ENCODE measurements at places on chromosomes 13 and 19.
A peak's percentile ranks its signal among the peaks of the same experiment; 100 is the strongest.

DNA sequence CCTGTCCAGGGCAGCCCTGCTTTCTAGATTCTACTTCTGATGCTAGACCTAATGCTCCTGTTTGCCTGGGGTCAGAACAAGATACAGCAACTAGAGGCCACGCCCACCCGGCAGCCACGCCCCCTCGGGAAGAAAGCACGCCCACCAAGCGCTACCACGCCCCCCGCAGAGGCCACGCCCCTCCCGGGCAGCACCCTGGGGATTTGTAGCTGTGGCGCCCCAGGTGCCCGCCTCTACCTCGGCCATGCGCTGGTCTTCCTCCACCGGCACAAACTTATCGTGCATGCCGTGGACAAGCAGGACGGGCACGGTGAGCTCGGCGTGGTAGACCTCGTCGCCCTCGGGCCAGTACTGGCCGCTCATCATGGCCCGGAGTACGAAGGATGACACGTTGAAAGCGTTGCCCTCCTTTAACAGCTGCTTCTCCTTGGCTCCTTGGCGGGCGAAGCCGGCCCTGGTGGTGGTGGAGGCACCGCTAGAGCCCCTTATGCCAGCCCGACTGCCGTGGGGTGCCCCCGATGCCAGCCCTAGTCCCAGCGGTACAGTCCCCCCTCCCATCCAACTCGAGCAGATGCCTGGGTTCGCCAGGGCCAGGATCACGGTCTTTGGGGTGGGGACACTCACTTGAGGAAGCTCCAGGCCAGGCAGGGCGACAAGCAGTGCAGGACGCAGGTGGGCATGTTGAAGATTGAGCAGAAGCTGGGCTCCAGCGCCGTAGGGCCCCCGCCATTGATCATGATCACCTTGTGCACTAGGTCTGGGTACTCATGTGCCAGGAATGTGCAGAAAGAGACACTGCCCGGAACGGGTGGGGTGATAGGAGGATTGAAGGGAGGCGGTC lies 9.0 kb downstream of the ABHD8 start:
- no peak for DNase-seq

DNA sequence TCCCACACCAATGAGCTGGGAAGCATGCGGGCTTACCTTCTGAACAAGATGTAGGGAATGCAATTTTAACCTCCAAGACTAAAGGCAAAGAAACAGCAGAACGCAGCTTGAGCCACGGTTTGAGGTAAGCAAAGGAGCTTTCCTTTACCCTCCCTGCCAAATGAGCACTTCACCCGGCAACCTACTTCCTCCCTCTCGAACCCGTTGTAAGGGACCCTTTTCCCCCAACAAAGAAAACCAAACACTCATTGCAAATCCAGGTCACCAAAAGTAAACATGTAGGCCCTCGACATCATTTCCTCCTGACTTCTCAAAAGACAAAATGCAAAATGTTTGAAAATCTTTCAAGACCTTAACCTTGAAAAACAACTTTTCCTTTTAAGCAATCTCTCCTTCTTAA lies 65.3 kb downstream of the ABCC4 start:
- DNase-seq, result no peak

DNA sequence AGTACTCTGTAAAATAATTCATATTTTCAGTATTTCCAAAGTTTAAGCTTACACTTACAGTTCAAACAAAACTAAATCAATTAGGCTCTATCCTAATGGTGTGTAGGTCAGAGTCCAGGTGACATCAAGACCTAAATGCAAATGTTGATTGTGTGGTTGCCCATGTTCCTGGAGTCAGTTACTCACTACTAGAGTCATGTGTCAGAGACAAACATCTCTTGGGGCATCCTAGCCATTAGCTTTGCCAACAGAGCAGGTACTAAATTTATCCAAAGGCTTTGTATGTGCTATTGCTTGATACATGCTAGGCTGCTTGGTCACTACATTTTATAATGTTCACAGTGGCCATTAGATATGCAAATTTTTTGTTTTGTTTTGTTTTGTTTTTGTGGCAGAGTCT lies 11.7 kb downstream of the SPRY2 start:
- DNase-seq, result no peak

DNA sequence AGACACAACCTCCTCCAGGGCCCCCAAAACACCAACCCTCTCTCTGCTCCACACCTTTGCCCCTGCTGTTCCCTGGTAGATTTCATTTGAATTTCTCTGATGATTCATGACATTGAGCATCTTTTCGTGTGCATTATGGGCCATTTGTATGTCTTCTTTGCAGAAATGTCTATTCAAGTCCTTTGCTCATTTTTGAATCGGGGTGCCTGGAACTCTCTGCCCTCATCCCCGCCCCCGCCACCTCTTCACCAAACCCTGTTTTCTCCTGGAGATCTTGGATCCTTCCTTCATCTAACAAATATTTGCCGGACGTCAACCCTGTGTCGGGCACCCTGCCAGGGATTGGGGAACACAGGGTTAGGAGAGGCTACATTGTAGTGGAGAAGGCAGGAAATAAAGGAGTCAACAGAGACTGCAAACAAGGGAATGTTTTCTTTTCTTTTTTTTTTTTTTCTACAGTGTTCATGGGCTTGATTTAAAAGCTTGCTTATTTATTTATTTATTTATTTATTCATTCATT lies 25.5 kb upstream of the SLC1A5 start:
- DNase-seq, result peak; percentile 23

- no peak for DNase-seq
These were observed 6.8 kb downstream of the PLEKHJ1 start for GRCh38 chr19:2229103-2230032.

GRCh38 chr13:24253520-24254145 lies 55.7 kb upstream of the C1QTNF9 start:
- DNase-seq, result no peak

DNA sequence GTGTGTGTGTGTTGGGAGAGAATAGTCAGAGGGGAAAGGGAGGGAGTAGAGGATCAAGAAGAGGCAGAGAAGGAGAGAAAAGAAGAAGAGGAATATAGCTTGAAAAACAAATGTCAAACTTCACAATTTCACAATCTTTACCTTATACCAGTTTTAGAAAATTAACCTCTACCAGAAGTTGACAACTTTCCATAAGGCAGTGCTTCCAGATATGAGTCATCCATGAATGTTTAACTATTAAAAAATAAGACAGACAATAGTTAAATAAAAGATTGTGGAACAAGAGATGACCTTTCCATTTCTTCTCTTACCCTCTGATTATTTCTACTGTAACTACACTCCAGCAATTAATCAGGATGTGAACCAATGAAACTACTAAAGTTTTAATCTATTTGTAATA lies 229.4 kb downstream of the ITGBL1 start:
- DNase-seq, result no peak

GRCh38 chr19:41328842-41329225 lies 18.9 kb downstream of the CCDC97 start:
- DNase-seq, result no peak

DNA sequence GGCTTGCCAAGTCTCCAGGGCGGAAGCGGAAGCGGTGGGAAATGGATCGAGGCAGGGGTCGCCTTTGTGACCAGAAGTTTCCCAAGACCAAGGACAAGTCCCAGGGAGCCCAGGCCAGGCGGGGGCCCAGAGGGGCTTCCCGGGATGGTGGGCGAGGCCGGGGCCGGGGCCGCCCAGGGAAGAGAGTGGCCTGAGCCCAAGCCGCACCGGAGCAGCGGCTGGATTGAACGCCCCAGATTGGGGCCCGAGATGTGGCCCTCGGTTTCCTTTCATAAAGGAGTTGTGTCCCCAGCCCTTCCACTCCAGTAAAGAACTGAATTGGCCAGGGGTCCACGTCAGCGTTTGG lies 548 bp upstream of the P2RY11 start:
- no peak for DNase-seq

DNA sequence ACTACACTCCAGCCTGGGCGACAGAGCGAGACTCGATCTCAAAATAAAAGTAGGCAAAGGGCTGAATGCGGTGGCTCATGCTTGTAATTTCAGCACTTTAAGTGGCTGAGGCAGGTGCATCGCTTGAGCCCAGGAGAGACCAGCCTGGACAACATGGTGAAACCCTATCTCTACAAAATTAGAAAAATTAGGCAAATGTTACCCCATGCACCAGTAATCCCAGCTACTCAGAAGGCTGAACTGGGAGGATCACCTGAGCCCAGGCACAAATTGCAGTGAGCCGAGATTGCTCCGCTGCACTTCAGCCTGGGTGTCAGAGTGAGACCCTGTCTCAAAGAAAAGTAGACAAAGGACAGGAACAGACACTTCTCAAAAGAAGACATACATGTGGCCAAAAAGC lies 9.9 kb upstream of the LGALS13 start:
- DNase-seq, result no peak

- DNase-seq, result no peak
These were observed 61.9 kb downstream of the MLLT1 start for GRCh38 chr19:6217752-6218334.

DNA sequence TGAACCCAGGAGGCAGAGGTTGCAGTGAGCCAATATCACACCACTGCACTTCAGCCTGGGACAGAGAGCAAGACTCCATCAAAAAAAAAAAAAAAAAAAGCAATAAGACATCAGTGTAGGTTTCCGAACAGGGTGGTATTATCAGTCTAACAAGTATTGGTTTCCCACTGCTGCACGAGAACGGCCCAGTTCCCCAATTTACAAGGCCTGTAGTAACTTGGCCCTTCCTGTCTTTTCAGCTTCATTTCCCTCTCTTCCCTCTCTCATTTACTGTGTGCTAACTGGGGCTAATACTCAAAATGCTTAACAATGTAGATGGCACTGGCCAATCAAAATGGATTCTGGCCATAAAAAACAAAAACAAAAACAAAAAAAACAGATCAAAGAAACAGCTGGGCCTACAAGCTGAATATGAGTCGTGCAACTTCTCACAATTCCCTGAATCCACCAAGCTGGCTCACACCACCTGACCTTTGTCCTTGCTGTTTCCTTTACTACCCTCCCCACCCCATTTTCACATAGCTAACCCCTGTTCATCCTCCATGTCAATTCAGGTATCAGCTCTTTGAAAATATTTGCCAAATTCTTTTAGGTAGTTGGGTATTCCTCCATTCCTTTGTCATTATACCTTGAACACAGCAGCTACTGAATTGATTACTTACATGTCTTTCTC lies 2.4 kb downstream of the TEX101 start:
- DNase-seq, result no peak

DNA sequence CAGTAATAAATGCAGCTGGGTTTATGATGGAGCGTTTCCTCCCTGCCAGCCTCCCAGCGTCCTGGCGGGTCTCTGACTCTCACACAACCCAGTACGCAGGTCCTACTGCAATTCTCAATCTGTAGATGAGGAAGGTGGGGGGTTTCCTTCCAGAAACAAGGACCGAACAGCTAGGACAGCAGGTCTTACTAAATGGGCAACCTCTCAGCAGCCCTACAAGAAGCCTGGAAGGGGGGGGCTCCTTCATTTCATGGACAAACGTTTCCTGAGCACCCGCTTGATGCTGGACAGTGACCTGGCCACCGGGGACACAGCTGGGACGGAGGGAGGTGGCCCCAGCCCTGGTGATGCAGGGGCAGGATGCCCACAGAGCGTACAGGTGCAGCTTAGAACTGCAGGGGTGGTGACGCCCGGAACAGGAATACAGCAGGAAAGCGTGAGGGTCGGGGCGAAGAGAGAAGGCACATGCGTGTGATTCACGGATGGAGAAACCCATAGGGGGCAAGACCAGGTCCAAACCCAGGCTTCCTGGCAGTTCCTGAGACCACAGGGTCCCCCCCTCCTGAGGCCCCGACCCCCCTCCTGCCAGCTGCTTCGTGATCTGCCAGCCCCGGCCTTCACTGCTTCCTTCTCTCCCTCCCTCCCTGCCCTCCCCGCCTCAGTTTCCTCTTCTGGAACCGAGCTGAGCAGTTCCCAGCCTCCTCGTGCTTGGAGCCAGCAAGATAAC lies 732 bp upstream of the C2CD4C start:
- DNase-seq, result no peak

DNA sequence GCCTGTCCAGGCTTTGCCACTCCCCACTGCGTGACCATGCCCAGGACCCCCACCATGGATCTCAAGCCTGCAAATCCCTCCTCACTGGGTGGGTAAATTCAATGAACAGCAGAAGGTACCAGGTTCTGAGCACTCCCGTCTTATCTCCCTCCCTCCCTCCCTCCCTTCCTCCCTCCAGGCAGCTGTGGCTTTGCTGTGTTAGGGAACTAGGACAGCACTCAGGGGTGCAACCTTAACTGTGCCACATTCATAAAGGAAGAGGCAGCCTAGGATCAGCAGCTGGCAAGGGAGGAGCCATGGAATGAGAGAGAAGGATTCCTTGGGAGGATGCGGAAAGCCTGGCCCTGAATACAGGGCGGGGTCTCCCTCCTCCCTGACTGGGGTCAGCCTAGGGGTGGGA lies 5.6 kb downstream of the CEACAM4 start:
- no peak for DNase-seq

DNA sequence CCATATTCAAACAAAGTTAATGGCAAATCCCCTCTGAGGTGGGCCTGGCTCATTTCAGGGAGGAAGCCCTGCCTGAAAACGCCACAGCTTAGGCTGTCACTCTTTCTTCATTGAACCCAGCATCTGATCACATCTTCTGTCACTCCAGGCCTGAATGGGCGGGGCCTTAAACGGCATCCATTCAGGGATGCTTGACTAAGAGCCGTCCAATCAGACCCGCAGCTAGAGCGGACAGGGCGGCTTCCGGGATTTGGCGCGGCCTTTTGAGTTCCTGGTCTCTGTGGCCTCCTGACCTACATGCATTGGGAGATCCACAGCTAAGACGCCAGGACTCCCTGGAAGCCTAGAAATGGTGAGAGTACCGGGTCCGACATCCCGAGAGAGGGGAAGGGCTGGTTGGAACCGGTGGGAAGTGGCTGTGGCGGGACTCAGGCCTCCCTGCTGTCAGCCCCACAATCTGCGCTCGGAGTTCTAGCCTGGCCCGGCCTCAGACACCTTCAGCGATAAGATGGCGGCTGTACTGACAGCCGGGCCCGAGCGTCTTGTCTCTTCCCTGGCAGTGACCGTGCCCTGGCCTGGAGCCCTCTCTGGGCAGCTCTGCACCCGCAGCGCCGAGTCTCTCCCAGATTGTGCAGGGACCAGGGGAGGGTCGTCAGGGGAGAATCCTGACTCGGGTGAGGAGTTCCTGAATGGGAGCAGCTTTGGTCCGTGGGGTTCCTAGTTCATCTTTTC lies at the start of gene ZNF723:
Gene ZNF723 (plus strand): TSS at position 261 of the 732 bp plus-strand sequence. CDS start 89 bp downstream, at position 350.
- DNase-seq, result no peak

DNA sequence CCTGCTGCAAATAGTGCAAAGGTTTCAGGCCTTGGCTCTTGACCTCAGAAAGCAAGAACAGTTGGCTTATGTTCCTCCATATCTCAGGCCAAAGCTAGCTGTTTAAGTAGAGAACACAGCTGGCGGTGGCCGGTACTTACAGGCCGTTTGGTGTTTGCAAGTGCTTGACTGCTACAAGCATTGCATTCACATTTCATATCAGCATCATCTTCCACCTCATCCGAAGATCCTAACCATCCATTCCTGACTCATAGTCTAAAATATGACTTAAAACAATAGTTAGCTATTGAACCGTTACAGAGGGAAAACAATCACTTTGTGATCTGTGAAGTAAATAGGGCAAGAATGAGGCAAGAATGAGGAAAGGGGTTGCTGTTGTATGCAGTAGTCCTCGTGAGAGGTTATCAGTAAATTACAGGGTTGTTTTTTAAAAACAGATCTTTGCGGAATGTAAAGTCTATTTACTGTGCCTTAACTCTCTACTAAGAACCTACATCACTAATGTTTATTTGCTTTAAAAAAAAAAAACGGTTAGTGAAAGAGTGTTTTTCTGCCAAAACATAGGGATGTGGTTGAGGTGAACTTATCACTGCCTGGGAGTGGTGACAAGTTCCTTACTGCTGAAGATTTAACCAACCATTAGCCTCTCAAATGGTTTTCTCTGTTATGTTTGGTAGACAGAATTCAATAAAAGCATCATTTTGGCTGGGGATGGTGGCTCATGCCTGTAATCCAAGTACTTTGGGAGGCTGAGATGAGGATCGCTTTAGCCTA lies 21.6 kb upstream of the WDR88 start:
- peak; percentile 65 for DNase-seq
